Lung (tissue), 17 donors: ENCODE measurements at places on chromosomes 3 and 15. TPM values are rescaled to one million over a fixed set of nuclear protein-coding genes. Genes with fewer than 3 reads are reported as not detected.

DNA sequence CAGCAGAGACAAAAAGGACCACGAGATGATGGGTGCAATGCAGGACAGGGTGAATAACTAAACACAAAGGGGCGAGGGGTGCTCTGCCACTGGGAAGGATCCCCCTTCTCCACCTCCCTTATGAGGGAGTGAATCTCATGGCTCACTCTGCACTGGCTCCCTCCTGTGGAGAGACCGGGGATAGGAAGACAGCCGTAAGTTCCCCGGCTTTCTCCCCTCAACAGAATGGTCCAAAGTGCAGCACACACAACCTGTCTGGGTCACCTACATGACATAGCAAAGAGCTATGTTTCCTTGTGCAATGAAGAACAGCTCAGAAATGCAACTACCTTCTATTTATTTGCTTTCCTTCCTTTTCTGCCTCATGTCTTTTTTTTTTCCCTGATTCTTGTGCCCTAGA is 7.8 kb upstream of the ACSBG1 start:
- DNase-seq, result no peak

- DNase-seq, result no peak
These were observed 16.7 kb downstream of the DAPK2 start for GRCh38 chr15:64029633-64030032.

DNA sequence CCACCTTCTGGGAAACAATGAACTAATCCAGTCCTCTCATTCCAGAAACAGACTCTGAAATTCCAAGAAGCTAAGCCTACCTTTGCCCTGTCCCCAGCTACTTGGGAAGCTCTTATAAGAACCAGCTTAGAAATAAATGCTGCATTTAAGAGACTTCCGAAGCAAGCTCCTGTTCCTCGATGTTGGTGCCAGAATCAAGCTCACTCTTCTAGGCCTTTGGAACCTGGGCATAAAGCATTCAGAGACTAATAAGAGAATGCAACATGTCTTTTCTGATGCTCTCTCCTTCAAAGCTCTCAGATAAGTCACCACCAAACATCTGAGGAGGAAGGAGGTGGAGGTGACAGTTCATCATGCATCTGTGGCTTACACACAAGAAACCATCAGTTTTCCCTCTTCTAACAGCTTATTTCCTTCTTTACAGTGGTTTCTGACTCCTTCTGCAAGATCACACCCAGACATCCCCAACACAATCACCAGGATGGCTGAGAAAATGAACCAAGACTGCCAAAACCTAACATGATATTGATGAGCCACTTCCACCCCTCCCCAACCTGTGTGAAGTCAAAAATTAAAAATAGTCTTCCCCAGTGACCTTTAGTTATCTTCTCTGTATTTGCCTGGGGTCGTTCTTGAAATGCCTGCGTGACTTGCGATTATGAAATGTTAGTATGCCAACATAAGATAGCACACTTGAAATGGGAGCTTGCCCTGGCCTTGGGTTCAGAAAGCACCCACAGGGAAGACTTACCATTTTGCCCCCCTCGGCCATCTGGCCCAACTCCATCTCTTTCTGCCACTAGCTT is 11.5 kb downstream of the ARHGEF3 start:
- no peak for DNase-seq

- peak; percentile 41 for DNase-seq
These were observed 214.4 kb downstream of the OCA2 start for GRCh38 chr15:27884726-27885125.

GRCh38 chr3:108509263-108509662 is 1.1 kb downstream of the MYH15 start:
- no peak for DNase-seq

GRCh38 chr15:73584699-73585420 is 48.3 kb downstream of the NPTN start:
- no peak for DNase-seq

GRCh38 chr3:111787556-111788463 is 71.3 kb upstream of the PHLDB2 start:
- DNase-seq, result peak; percentile 14

GRCh38 chr3:112512320-112512719 is 13.0 kb upstream of the BTLA start:
- peak; percentile 13 for DNase-seq

FAM174B gene
- total RNA-seq, result 59.6 TPM

CTXN2 gene
- not detected for total RNA-seq

DNA sequence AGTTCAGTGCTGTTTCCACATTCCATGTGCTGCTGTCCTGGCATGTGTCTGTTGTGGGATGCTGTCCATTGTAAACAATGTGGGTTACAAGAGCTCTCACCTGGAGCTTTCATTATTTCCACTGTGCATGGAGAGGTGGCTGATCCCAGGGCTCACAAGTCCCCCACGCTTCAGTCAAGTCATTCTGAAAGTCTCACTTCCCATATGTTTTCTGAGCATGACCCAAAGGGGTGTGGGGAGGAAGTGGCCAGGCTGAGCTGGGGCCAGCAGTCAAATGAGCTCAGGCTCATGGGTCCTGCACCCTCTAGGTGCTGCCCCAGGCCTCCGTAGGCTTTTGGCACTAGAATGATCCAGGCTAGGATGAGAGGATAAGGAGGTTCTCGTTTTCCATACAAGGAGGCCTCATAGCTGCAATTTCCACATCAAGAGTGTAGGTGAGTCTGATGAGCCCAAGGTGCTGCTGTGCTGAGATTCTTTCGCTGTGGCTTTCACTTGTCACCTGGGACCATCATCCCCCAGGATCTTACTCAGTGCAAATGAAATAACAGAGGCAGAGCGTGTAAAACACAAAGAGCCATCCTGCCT is 22.0 kb downstream of the STARD5 start:
- DNase-seq, result no peak

GRCh38 chr3:145857956-145858355 is 303.0 kb downstream of the PLOD2 start:
- no peak for DNase-seq

GRCh38 chr15:63835211-63835568 is 1.4 kb upstream of the HERC1 start:
- no peak for DNase-seq

WDR48 gene
- total RNA-seq, result 58.8 TPM

GRCh38 chr3:64935971-64936370 is 248.2 kb upstream of the ADAMTS9 start:
- no peak for DNase-seq

PRTG gene
- 21.9 TPM for total RNA-seq

ASB14 gene
- total RNA-seq, result 1.4 TPM
